HFF-Myc (cell line): ENCODE measurements at places on chromosomes 1 and 21.
A peak's percentile ranks its signal among the peaks of the same experiment; 100 is the strongest.

GRCh38 chr1:71015745-71016144, 31.9 kb downstream of the PTGER3 start:
- DNase-seq, result no peak

DNA sequence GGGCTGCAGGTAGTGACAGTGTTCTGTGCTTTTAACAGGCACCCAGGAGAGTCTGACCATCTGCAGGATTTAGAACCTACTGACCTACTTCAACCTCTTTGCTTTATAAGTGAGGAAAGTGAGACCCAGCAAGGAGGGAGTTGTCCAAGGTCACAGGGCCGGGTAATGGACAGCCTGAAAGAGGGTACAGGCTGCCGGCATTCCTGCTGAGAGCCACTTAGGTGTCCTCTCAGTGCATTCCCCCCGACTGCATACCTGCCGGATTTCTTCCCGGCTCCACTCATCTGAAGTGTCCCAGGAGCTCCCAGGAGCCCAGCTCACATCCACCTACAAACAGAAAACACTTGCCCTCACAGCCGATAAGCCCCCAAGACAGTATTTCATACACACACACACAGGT, 13.9 kb downstream of the PHLDA3 start:
- DNase-seq, result no peak

GRCh38 chr1:150001415-150001814, 9.1 kb downstream of the OTUD7B start:
- no peak for DNase-seq

- DNase-seq, result no peak
These were observed 3.2 kb downstream of the TEX35 start for GRCh38 chr1:178516110-178516509.

DNA sequence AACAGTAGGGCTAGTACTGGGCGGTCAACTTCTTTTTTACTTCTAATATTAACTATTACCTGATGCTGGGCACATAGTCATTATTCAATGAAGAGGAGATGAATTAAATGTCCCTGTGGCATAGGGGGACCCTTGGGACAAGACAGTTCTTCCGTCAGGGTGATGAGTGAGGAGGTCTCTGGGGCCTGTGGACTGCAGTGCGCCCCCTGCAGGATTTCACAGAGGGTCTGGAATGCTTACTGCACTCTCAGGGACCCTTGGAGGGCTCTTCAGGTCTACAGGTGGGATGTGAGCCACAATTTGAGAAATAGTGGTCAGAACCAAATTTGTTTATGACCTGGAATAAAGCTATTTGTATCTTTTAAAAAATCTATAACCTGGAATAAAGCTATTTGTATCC, 149.4 kb downstream of the FAM78B start:
- DNase-seq, result no peak

- DNase-seq, result no peak
These were observed 96.0 kb upstream of the DUSP10 start for GRCh38 chr1:221837896-221838295.

GRCh38 chr1:216616425-216616824, 106.8 kb downstream of the ESRRG start:
- DNase-seq, result no peak

GRCh38 chr1:116909512-116910378, at the start of gene PTGFRN:
PTGFRN (plus strand) TSS chr1:116909916; CDS start chr1:116910204, 288 bp downstream.
- no peak for DNase-seq

DNA sequence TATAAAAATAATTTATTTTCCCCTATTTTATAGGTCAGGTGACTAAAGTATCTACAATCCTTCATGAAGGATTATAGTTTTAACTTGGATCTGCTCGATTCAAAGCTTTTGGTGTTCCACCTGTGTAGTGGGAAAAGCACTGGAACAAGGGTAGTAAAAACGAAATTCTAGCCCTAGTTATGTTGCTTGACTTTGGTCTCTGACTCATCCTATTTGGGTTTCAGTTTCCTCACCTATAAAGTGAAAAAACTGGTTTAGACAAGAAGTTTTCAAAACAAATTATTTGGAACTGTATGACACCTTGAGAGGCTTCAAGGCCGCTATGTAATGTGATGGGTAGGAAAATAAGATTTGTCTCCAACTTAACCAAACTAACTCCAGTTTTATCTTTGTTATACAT, 505.2 kb upstream of the ZRANB2 start:
- no peak for DNase-seq

- DNase-seq, result no peak
These were observed 257.0 kb upstream of the TMEM51 start for GRCh38 chr1:14896381-14897079.

- no peak for DNase-seq
These were observed 25.8 kb downstream of the SKI start for GRCh38 chr1:2253797-2254480.

- DNase-seq, result peak; percentile 75
These were observed 237.5 kb downstream of the HMCN1 start for GRCh38 chr1:185971688-185972087.
